GM23338 (cell line): ENCODE measurements at places on chromosomes 7 and 10. TPM values are rescaled to one million over a fixed set of nuclear protein-coding genes. Genes with fewer than 3 reads are reported as not detected.

The GTPBP4 gene
- 48.7 and 56.5 TPM in 2 replicates for total RNA-seq

The ADAM22 gene
- 17.6 and 18.7 TPM in 2 replicates for total RNA-seq

DNA sequence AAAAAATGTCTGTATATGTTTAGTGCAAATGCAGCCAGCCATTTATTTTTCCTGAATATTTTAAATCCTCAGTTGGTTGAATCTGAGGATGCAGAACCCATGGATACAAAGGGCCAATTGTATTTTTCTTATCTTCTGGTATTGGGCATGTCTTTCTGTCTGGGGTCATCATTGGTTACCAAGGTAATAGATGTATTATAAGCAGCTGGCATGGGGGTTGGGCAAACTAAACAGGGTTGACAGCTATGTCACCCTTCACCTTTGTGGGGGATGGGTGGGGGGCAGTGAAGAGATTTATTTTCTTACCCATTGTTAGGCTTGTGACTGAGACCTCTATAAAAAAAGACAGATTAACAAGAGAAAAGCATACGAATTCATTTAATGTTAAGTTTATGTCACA is 38.8 kb downstream of the CDHR3 start:
- no peak for DNase-seq

DNA sequence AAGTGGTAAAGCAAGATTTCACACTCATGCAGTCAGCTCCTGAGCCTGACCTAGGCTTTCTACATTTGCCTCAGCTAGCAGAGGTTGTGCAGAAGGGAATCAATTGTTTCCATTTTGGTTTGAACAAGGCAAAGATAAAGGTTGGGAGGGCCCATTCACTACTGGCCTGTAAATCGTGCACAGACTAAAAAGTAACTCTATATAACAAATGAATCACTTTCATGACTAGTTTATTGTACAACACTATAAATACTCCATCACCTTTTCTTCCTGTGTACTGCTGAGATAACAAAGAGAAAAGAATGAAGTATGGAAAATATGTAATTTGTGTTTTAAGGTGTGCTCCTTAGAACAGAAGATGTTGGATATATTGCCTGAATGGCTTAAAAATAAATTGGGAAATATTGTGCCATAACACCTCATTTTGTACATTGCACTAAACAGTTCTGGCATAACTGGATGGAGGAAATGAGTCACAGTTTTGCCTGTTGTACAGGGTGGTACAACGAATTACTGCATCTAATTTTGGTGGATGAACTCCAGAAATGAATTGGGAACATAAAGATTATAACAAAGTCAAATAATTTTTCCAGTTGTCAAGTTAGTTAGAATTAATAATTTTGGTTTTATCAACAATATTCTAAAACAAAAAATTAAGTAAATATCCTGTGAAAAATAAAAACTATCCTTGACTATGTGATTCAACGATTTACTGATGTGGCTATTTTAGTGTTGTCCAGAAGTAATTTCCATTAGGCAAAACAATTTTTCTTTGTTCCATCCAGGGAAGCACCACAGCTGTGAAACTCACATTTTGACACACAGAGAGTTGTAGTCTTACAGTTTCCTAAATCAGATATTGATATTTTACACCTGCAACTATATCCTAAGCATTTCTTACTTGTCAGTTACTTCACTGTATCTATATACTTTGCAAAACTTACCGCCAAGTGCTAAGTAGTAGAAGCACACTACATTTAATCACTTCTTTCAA is 18.0 kb downstream of the SEMA3C start:
- no peak for DNase-seq

DNA sequence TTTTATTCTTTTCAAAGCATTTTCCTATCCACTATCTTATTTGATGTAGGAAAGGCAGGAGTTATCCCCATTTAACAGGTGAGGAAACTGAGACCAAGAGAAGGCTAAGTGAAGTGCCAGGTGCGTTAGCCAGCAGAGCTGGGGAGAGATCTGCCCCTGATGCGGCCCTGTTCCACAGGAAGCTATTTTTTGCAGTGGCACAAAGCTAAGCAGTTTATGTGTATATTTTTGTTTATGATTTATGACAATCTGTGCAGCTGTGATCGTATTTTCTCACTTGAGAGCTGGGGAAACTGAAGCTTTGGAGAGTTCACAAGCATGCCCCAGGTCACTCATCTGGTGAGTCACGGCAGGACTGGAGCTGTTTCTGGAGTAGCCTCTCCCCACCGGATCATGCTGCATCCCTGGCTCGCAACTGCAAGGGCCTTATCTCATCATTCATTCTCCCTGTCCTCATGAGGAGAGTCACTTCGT is 38.8 kb downstream of the SLC29A3 start:
- no peak for DNase-seq
